Activated CD4-positive, alpha-beta T cell treated with anti-CD3 and anti-CD28 coated beads, Interleukin-2, amount 10 ng/mL, durations not matched to agents 7 days and 5 days (primary cell): ENCODE measurements at places on chromosomes 7 and 10.

- no peak for DNase-seq
Observed at GRCh38 chr7:102935450-102936115, 22.8 kb downstream of the LRRC17 start.

DNA sequence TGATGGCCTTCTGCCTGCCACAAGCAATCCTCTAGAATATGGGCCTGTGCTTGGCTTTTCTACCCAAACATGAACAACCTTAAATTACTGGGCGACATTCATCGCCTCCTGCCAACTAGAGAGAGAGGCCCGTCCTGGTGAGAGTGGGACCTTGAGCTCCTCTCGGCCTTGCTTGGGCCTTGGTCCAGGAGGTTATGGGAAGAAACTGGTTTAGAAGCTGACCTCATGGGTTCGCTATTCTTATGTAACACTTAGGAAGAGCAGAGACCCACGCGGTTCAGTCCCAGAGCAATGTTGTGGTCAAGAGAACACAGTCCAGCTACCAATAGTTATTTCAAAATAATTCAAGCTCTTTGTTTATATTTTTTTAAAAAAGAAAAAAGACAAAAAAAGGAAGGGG, 176.3 kb upstream of the ZNF32 start:
- DNase-seq = no peak

DNA sequence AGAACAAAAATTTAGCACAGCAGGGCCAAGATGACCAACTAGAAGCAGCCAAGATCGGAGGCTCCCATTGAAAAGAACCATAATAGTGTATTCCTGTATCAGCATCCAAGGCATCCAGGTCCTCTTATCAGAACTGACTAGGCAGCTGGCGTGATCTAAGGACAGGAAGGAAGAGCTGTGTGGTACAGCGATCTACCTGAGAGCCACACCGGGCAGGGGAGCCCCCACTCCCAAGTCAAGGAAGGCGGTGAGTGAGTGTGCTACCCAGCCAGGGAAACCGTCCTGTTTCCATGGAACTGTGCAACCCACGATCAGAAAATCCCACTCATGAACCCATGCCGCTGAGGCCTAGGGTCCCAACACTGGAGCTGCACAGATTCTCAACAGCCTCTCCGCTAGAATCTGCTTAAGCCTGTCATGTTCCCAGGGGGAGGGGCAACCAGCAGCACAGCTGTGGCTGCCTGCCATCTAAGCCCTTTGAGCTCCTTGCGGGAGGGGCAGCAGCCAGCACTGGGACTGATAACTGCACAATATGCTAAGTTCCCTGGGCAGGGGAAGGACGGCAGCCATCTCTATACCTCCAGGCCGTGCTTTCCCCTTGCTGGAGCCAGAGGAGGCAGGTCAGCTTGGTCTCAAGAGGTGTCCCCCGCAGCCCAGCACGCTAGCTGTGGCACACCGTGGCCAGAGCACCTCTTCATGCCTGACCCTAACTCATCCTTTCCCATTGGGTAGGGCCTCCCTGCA, 213.0 kb upstream of the SMIM30 start:
- DNase-seq = no peak

DNA sequence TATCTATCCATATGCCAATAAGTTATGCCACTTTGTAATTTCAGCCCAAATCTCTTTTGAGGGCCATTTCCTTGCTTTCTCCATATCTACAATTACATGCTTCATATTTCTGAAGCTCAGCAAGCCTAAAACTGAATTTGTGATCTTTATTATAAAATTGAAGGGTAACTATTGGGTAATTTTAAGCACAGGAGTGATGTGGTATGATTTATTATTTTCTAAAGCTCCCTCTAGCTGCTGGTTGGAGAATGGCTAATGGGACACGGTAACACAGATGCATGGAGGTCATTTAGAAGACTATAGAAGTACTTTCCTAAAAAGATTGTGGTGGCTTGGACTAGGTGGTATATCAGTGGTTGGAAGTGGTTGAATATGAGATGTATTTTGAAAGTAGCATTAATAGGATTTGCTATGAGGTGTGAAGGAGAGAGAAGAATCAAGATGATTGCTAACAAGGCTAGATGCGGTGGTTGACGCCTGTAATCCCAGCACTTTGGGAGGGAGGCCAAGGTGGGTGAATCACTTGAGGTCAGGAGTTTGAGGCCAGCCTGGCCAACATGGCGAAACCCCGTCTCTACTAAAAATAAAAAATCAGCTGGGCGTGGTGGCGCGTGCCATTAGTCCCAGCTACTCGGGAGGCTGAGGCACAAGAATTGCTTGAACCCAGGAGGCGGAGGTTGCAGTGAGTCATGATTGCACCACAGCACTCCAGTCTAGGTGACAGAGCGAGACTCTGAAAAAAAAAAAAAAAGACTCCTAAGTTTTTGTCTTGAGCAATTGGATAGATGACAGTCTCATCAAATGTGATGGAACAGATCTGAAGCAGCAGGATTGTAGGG, 13.9 kb downstream of the KLHDC10 start:
- DNase-seq = no peak

DNA sequence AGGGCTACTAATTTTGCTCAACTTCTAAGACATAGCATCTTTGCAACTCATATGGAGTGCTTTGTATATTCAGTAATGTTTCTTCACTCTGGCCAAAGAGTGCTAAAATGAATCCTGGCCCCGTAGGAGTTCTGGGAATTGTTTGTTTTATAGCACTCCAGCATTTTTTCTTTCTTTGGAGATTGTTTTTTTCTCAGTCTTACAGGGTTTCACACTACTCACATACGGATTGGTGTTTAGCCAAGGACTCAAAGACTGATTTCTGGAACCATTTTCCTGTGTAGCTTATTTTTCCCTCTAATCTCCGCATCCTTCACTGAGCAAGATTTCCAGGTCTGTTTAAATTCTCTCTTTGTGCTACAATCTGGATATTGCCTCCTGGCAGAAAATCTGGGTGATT, 6.4 kb downstream of the TAS2R41 start:
- no peak for DNase-seq

DNA sequence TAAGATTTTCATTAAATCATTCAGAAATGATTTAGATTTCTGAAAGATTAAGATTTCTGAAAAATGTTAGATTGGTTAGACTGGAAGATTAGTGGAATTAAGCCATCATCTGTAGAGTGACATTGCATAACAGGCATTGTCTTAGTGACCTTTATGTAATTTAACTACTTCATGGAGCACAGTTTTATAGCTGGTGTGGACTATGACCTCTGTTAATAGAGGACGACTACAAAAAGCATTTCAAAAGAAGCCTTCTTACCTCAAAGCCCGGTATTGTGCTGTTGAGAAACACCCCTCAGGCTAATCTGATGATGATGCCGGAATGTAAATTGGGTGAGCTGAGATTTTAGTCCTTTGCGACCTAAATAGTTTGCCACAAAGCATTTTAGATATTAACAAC, 55.6 kb downstream of the GALNT11 start:
- no peak for DNase-seq

GRCh38 chr10:32175629-32176028, 119.4 kb upstream of the KIF5B start:
- no peak for DNase-seq

GRCh38 chr10:11447586-11447985, 163.9 kb downstream of the USP6NL start:
- DNase-seq = no peak

GRCh38 chr10:107492389-107492788, 327.9 kb upstream of the SORCS1 start:
- no peak for DNase-seq

- no peak for DNase-seq
Observed at GRCh38 chr10:5325076-5325475, 39.7 kb upstream of the UCN3 start.

GRCh38 chr7:13217768-13218167, 530.3 kb downstream of the ARL4A start:
- DNase-seq = no peak

GRCh38 chr10:100036850-100037249, 27.1 kb upstream of the DNMBP start:
- no peak for DNase-seq

- DNase-seq = no peak
Observed at GRCh38 chr7:608361-608760, 88.7 kb upstream of the PDGFA start.

DNA sequence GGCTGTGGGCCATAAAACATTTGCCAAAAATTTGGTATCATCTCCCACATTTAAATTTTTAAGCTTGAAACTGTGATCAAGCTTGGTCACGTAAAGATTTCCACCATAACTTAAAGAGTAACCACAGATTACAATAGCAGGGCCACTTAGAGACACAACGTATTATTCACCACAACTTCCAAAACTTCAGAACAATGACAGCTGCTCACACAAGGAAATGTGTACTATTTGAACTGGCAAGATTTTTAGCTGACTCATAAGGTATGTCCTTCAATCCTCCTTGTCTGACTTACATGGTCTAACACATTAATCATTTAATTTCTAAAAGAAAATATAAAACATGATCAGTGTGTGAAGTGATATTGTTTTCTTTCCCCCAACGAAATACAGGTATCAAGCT, 234.5 kb downstream of the PARD3 start:
- DNase-seq = no peak

- no peak for DNase-seq
Observed at GRCh38 chr10:101879456-101880231, 36.0 kb upstream of the KCNIP2 start.

- DNase-seq = no peak
Observed at GRCh38 chr7:129341816-129342806, 92.1 kb upstream of the STRIP2 start.

- DNase-seq = no peak
Observed at GRCh38 chr7:105336009-105336408, 52.7 kb downstream of the SRPK2 start.

GRCh38 chr7:76310102-76310957, 7.9 kb downstream of the HSPB1 start:
- DNase-seq = no peak

- no peak for DNase-seq
Observed at GRCh38 chr7:1637155-1637554, 32.9 kb upstream of the ELFN1 start.

DNA sequence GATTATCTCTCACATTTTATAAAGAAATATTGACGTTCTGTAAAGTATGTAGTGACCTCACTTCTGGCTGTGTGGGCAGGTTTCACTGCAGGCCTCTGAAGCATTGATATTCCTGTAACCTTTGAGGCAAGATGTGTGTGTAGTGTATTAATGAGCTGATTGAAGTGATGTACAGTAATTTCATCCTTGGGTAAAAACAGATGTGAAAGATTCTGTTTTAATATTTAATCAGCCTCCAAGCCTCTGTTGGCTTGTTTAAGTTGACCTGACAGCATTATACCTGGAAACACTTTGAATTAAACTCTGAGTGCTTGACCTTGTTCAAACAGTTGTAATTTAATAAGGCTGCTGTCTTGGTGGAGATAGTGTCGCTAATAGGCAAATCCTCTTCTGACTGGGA, 74.9 kb downstream of the KAT6B start:
- no peak for DNase-seq

GRCh38 chr7:131642429-131642828, 86.0 kb upstream of the PODXL start:
- DNase-seq = no peak

- no peak for DNase-seq
Observed at GRCh38 chr7:80916770-80917741, 1.8 kb downstream of the SEMA3C start.
